ENCODE measurements at places on chromosomes 16 and 17. TPM values are rescaled to one million over a fixed set of nuclear protein-coding genes. Genes with fewer than 3 reads are reported as not detected.

The MYH8 gene
- 1,813 TPM for polyA plus RNA-seq

The MT4 gene
- not detected for polyA plus RNA-seq

The MYH3 gene
- 14,109 TPM for polyA plus RNA-seq

The RAPGEFL1 gene
- 5.9 TPM for polyA plus RNA-seq

The ZNF385C gene
- 10.2 TPM for polyA plus RNA-seq

The CCL7 gene
- polyA plus RNA-seq: not detected

The PRR29 gene
- polyA plus RNA-seq: 2.3 TPM

The CTRB2 gene
- not detected for polyA plus RNA-seq

The HSDL1 gene
- 16.6 TPM for polyA plus RNA-seq

GRCh38 chr17:30545024-30545423 is 67.8 kb downstream of the GOSR1 start:
- DNase-seq: no peak

DNA sequence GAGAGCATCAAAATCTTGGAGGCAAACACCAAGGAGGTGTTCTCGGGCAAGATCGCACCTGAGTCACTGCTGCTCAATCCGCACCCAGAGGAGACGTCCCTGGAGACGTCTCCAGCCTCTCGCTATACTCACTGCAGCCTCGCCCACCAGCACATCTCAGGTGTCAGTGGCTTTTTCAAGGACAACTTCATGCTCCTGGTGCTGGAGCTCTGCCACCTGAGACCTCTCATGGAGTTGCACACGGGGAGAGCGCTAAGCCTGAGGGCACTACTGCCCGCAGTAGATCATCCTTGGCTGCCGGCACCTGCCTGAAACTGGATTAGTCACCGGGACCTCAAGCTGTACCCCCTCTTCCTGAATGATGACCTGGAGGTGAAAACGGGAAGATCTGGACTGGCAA is 2.6 kb upstream of the MBTPS1 start:
- no peak for DNase-seq

GRCh38 chr17:78432226-78433012 is 54.0 kb downstream of the PGS1 start:
- no peak for DNase-seq

DNA sequence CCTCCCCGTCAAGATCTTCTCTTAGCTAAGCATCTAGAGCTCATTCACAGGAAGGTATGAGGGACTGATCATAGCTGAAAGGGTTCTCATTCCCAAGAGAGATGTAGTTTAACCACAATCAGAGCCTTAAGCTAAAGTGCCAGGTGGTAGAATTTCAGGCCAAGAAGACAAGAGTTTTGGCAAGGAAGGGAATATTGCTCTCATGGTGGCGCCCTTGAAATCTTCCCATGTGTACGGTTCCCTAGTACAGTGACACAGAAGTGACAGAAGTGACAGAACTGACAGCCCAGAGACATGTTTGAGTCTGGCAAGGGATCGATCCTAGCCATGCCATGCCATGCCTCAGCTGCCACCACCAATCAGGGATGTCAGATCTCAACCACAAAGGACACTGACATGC is 2.5 kb downstream of the GRIN2C start:
- no peak for DNase-seq

GRCh38 chr16:26981266-26981938 is 85.3 kb upstream of the C16orf82 start:
- no peak for DNase-seq

DNA sequence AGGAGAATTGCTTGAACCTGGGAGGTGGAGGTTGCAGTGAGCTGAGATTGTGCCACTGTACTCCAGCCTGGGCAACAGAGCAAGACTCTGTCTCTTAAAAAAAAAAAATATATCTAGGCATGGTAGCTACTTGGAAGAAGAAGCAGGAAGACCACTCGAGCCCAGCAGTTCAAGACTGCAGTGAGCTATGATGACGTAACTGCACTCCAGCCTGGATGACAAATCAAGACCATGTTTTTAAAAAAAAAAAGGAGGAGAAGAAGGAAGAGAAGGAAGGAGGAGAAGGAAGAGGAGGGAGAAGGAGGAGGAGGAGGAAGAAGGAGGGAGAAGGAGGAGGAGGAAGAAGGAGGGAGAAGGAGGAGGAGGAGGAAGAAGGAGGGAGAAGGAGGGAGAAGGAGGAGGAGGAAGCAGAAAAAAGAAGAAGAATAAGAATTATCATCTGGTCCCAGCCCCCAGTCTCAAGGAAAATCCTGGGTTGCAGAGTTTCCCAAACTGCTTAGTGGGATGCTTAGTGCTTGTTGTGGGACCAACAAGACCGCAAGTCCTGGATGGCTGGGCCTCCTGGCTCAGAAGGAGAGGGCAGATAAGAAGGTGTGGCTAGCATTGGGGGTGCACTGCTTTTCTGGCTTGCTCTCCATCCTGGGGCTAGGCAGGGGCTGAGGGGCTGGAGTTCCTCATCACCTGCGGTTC is 3.7 kb upstream of the DRC7 start:
- no peak for DNase-seq

DNA sequence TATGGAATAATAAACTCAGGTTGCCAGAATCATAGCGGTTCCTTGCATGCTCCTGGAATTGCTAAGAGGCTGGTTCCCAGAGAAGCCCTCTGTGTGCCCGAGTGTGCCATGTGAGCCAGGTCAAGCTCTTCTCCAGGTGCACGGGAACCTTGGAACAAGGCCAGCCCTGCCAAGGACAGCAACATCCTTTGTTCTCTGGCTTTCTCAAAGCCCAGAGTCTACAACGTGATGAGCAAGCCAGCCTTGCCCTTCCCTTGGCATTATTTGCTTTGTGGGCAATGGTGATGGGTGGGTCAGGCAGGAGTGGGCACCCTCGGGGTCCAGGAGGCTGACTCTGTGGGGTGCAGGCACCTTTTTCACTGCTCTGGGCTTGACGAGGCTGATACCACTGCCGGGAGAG is 14.2 kb upstream of the SEC14L1 start:
- DNase-seq: no peak

DNA sequence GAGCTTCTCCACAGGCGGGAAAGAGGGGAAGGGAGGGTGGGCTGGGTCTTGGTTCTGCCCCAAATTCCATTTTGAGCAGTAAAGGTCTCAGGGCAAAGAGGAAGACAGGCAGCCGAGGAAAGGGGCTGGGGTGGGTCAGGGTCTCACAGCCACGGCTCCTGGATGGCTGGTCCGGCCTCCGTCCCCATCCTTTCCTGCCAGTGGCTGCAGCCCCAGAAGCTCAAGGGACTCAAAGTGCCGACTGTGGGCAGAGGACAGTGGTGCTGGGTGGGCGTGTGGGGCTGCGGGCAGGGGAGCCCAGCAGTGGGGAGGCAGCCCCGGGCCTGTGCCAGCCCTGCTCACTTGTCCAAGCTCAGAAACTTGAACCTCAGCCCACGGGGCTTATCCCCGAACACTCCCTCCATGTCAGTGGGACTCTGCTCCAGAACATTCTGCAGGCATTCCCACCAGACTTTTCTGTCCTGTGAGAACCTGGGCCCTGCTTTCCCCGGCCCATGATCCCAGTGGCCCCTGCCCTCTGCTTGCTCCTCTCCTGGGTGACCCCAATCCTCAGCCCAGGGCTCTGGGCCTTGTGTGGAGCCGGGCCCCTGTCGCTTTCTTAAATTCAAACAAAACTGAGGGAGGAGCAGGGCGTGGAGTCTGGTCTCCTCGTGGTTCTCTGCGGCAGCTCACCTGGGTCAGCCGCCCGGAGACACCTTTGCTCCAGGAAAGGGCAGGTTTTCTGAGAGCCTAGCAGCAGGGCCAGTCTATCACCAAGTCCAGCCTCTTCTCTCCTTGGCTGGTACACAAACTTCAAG is 117.8 kb upstream of the METRNL start:
- no peak for DNase-seq

DNA sequence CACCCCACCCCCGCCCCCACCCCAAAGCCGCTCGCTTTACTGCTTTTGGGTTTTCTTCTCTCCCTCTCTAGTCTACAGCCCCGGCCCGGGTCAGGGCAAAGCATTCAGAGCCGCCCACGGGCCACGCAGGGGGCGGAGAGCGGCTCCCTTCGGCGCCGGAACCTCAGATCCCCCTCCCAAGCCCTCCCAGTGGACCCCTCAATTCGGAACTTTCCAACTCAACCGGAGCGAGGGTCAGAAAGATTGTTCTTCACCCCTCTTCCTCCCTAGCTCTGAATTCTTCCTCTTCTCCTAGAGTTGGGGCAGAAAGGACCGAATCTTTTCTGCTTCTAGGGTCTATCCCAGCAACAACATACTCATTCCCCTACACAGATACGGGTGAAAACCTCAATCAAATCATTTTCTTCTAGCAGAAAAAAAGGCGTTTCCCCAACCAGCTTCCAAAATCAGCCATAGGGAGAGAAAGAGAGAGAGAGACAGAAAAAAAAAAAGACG is 1.0 kb downstream of the HOXB2 start:
- DNase-seq: no peak

- DNase-seq: no peak
Observed at GRCh38 chr17:75688209-75688825, 21.2 kb downstream of the SAP30BP start.

GRCh38 chr17:30550512-30551273 is 73.5 kb downstream of the GOSR1 start:
- no peak for DNase-seq

GRCh38 chr16:52035436-52035835 is 511.5 kb downstream of the TOX3 start:
- no peak for DNase-seq

GRCh38 chr17:31857920-31858641 is 963 bp downstream of the COPRS start:
- no peak for DNase-seq

GRCh38 chr17:17685775-17686291 is 4.6 kb downstream of the RAI1 start:
- no peak for DNase-seq

DNA sequence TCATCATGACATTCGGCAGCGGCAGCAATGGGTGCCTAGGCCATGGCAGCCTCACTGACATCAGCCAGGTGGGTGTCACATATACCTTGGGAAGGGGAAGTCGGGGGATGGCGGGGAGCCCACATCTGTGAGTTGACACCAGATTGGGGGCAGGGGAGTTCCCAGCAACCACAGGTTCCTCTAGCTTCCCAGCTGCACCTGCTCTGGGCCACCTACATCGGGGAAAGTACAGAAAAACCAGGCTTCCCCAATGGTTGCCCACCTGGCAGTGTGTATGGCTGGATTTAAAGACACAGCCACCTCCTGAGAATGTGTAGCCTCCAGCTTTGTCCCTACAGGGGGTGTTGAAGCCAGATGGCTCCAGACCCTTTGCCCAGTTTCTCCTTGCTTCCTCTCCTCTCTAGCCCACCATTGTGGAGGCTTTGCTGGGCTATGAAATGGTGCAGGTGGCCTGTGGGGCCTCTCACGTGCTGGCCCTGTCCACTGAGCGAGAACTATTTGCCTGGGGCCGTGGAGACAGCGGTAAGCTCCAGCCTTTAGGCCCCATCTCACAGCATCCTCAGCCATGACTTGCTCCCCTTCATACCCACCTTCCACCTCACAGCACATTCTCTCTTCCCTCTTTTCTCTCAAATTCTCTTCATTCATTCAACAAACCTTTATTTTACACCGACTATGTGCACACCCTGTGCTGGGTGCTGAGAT is 5.0 kb upstream of the TRAF4 start:
- no peak for DNase-seq

- DNase-seq: no peak
Observed at GRCh38 chr17:31327534-31328159, 6.2 kb upstream of the EVI2A start.

- no peak for DNase-seq
Observed at GRCh38 chr17:73998249-73998648, 205.2 kb upstream of the RPL38 start.

- no peak for DNase-seq
Observed at GRCh38 chr16:81537721-81538561, 93.3 kb downstream of the CMIP start.

- DNase-seq: no peak
Observed at GRCh38 chr17:48294020-48294805, 135.8 kb downstream of the SKAP1 start.

DNA sequence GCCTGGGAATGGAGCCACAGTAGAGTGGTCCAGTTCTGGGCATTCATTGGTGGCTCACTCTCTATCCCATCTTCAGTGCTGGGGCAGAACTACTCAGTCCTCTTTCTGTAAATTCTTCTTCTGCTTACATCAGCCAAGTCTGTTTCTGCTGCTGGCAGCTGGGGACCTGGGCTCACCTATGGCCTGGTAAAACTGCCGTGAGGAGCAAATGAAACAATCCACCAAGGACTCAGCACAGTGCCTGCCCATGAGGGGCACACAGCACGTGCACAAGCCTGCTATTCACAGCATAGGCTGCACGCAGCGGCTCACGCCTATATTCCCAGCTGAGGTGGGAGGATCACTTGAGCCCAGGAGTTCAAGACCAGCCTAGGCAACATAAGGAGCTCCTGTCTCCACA is 30.9 kb upstream of the SNN start:
- DNase-seq: no peak

GRCh38 chr16:57694725-57695679 is at the start of gene DRC7:
TSS of gene DRC7 (plus strand) at chr16:57694806. CDS start at chr16:57697950, 3,144 bp downstream.
- peak; percentile 19 for DNase-seq

DNA sequence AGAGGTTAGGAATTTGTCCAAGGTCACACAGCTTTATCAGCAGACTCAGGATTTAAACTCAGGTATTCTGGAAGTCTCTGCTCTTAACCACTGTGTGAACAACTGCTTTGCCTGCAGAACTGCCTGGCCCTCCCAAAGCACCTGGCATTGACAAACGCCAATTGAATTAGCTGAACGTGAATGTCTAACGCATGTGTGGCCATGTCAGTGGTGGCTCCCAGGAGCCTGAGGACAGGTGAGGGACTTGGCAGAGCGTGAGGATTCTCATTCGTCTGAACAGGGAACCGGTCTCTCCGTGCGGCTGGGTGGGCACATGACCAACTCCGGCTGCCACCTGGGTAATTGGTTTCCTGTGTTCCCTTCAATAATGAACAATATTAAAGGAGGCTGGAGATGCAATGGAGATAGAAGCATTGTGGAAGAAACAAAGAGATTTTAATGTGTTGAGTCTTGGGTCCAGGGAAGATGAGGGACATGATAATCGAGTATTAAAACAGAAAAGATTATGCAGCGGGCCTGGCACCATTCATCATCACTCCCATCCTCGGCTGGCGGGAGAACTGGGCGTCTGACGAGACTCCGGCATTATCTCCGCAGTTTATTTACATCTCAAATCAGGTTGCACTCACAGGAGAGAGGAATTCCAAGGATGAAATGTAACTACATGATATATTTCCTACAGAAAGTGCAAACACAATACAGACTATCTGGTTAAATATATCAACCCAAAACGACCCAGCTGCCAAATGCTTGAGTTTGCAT is 113.5 kb downstream of the NPIPB5 start:
- no peak for DNase-seq

- DNase-seq: no peak
Observed at GRCh38 chr16:2009164-2009711, 383 bp downstream of the ZNF598 start.
